Neural crest cell (in vitro differentiated cells): ENCODE measurements at places on chromosomes 16 and 17. TPM values are rescaled to one million over a fixed set of nuclear protein-coding genes. Genes with fewer than 3 reads are reported as not detected.

- DNase-seq, result no peak
These were observed 15.6 kb upstream of the ABCC1 start for GRCh38 chr16:15933781-15934180.

DNA sequence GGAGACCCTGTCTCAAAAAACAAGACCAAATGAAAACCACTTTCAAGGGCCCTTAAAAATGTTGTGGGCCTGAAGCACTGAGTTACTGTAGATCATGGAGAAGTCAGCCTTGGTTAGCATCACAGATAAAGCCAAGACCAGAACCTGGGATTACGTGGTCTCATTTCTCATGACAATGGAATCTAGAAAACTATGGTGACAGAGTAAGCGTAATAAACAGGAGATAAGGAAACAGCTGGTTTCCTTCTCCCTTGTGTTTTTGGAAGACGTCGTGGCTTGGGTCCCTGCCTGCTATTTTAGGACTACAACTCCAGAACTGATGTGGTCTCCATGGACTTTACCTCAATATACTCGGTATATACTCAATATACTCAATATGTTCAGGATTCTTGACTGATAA is 180.7 kb upstream of the ZFHX3 start:
- no peak for DNase-seq

DUXB gene
- not detected in 2 replicates for total RNA-seq

PPL gene
- total RNA-seq, result 0.16 and 0.26 TPM in 2 replicates

KRTAP16-1 gene
- not detected in 2 replicates for total RNA-seq
